Activated CD4-positive, alpha-beta T cell treated with anti-CD3 and anti-CD28 coated beads, Interleukin-2, amount 50 U/mL, for 4 hours (primary cell): ENCODE measurements at places on chromosomes 12 and 14.

DNA sequence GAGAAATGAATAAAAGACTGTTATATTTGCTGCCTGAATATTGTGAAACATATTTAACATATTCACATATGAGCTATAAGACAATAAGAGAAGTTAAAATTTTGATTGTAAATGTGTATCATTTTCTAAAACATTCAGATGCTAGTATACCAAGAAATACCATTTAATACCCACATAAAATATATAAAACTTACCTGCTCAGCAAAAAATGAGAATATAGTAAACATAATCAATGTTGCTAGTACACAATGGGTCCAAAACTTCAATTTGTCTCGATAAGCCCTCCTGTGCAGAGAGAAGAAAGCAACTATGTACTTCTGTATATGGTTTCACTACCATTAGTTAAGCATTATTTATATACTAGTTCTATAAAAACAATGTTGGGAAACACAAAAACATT lies 9.6 kb upstream of the SYCP3 start:
- no peak for DNase-seq

DNA sequence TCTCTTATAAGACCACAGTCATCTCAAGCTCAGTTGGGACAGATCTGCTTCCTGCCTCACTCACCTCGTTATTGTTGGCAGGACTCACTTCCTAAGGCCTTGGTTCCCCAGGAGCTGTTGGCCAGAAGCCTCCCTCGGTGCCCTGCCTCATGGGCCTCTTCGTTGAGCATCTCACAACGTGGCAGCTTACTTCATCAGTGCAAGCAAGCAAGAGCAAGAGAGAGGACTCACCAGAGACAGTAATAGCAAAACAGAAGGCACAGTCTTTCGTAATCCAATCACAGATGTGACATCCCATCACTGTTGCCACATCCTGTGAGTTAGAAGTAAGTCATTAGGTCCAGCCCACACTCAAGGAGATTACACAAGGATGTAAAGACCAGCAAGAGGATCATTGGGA lies 5.1 kb upstream of the NUMB start:
- no peak for DNase-seq

DNA sequence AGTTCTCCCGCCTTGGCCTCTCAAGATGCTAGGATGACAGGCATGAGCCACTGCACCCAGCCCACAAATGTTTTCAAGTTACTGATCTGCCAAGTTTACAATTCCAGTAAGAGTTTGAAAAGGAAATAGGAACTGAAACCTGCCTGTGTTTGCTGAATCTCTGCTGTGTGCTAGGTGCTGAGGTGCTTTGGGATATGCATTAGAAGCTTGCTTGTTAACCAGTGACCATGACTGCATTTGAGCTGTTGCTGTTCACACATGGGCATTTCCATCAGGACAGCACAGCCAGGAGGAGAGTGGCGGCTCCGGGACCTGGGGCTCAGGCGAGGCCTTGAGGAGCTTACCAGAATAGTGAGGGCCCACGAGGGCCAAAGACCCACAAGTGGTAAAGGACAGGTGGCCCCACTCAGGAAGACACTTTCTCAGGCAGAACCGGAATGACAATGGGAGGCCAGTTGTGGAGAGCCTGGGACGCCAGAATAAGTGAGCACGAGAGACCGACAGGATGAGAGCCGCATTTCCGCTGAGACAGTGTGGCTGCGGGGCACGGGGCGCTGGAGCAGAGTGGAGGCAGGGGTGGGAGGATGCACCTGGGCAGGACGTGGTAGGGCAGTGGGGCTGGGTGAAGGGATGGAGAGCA lies 54.5 kb upstream of the MMP17 start:
- no peak for DNase-seq

DNA sequence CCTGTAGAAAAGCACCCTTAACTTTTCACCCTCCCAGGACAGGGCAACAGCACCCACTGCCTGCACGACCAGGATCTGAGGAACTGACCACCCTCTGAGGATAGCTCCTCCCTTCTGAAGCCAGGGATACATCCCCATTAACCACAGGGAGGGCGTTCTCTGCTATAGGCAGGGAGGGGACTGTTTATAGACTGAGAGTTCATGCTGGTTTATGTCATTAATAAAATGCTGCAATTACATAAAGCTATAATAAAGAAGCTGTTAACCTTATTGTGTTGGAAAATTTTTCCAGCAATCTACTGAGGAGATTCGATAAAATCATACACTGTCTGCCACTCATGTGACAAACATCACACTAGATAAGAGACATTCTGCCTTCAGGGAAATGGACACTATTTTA lies 232.4 kb upstream of the SFSWAP start:
- no peak for DNase-seq

DNA sequence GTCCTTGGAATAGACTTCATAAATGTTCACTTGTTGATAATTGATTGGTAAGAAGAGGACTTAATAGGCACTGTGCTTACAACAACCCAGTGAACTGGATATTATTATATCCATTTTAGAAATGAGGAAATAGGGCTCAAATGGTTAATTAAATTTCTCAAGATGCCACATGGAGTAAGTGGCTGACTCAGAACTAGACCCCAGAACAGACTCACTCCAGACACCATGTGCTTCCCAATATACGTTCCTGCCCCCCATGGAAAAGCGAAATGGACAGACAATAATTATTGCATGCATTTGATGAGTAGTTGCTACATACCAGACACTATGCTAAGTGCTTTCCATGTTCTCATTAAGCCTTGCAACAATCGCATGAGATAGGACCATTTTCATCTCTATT lies 895 bp upstream of the ANKS1B start:
- no peak for DNase-seq

GRCh38 chr12:94730847-94731246 lies 80.5 kb upstream of the TMCC3 start:
- DNase-seq, result no peak

DNA sequence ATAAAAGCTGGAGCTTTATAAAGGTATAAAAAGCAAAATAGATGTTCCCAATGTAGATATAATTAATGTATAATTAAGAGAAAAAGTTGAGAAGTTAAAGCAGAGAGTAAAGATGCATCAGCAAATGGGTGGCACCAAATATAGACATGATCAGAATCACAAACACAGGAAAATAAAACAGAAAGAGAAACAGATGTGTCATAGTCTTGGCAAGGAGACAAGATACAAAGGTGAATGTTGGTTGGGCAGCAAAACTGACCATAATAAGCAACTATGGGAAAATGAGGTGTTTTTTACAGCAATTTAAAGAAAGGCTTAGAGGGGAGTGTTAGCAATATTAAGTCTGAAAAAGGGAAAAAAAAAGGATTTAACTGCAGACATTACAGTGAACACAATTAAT lies 135.4 kb upstream of the CLEC14A start:
- DNase-seq, result no peak

GRCh38 chr14:23938823-23939222 lies 14.7 kb upstream of the DHRS4 start:
- DNase-seq, result no peak

- no peak for DNase-seq
Measured at GRCh38 chr12:120247621-120248030, 17.9 kb downstream of the PXN start.

DNA sequence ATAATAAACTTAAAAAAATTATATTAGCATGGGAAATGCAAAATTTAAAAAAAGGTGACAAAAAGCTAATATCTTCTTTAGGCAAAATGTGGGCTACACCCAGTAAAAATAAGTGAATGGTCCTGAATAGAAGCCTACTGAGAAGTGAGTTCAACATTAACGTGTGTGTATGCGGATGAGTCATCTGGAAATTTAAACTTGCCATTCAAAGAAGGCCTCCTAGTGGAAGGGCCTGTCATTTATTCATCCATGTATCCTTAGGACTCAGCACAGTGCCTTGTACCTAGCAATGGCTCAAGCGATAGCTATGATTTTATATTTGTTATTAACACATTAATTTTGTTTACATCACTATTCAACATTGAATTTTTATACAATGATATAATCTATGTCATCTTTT lies 226.2 kb downstream of the NUBPL start:
- DNase-seq, result no peak

DNA sequence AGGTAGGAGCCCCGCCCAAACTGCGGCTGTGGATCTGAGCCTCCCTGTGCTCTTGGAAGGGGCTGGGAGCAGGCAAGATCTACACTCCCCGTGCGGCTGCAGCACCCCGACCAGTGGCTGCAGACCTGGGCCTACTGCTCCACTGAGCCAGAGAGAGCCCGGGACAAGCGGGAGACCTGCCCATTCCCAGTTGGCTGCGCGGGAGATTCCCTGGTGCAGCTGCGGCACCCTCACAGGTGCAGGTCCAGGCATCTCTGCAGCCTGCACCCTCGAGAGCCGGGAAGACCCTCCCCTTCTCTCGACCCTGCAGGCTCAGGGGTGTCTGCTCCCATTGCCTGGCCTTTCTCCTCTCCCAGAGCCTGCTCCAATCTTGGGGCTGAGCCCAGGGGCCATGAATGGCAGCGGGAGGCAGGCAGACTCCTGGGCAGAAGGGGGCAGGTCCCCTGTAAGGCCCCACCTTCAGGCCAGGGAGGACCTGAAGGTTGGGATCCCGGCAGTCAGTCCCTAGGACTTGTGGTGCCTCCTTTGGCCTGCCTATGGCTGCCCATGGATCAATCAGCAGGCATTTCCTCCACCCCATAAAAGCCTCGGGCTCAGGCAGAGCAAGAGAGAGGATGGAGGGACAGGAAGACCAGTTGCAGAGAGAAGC lies 8.8 kb upstream of the A2M start:
- DNase-seq, result no peak

- DNase-seq, result no peak
Measured at GRCh38 chr12:128637642-128638606, 185.8 kb downstream of the SLC15A4 start.

GRCh38 chr14:104956290-104956890 lies 21.8 kb downstream of the AHNAK2 start:
- DNase-seq, result no peak

DNA sequence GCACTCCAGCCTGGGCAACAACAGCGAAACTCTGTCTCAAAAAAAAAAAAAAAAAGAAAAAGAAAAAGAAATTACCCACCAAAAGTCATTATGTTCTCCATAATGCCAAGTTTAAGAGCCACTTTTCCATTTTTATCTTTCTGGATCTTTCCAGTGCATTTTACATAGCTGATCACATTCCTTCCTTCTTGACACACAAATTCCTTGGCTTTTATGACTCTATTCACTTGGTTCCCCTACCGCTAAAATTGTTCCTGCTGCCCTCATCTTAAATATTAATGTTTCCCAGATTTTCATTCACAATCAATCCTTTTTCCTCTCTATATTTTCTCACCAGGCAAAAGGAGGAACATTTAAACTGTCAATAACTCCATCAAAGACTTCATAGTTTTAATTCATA lies 20.2 kb downstream of the KLHL28 start:
- DNase-seq, result no peak

GRCh38 chr12:79452906-79453305 lies 237.9 kb downstream of the PAWR start:
- no peak for DNase-seq

- no peak for DNase-seq
Measured at GRCh38 chr12:124208489-124208888, 86.4 kb upstream of the RFLNA start.

DNA sequence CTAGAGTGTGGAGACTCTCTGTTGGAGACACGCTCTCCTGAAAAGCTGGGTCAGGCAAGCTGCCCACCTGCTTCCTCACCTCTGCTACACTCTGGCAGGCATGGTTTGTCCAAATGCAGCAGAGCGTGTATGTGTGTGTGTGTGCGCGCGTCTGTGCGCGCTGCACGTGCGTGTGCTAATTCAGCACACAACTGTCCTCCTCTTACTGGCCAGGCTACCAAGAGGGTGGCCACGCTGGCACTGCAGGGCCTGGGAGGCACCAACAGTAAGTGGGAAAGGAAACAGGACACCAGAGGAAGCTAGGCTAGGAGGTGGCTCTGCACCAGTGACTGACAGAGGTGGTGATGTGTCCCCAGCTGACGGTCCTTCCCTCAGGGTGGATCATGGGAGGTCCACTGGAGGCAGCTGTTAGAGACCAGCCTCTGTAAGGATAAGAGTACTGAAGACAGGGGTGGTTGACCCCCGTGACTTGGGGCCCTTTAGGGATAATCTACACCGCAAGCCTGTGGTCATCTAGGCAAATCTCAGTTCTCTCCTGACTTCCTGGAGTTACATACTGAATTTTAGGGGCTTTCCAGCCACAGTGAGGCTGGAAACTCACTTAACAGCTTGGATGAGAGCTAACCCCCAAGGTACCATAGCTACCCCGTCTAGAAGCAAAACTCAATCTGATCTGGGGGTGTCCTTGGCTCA lies 15.6 kb upstream of the TFCP2 start:
- no peak for DNase-seq

GRCh38 chr14:52464175-52464574 lies 88.1 kb downstream of the TXNDC16 start:
- DNase-seq, result no peak

GRCh38 chr12:4141348-4142270 lies 132.0 kb upstream of the CCND2 start:
- no peak for DNase-seq

DNA sequence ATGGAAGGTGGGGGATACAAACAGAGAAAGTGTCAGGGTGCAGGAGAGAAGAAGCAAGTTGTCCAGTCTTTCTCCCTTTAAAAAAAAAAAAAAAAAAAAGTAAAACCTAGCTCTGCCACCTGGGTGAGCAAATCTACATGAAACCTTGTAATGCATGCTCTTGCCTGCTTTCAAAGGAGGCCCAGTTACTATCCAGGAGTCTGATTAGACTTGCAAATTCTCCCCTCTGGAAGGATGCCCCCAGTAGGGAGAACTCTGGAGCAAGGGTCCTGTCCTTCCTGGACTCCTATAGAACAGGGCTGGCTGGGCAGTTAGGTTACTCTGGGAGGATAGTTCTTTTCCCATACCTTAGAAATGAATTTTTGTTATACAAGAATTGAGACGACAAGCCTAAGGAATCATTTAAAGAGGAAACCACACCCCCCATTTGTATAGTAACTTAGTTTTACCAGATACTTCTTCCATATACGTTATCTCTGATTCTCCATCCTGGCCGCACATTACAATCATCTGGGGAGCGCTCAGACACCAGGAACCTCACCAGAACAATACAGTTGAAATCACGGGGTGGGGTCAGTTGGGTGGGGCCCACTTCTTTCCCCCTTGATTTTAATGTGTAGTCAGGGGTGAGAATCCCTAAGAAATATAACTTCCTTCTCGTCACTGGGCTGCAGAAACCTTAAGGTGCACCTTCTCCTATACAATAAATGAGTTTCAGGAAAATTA lies 30.5 kb downstream of the RAB35 start:
- DNase-seq, result no peak

- no peak for DNase-seq
Measured at GRCh38 chr14:104099096-104100041, 13.9 kb downstream of the ASPG start.

- DNase-seq, result no peak
Measured at GRCh38 chr14:89246290-89246689, 170.7 kb downstream of the FOXN3 start.

DNA sequence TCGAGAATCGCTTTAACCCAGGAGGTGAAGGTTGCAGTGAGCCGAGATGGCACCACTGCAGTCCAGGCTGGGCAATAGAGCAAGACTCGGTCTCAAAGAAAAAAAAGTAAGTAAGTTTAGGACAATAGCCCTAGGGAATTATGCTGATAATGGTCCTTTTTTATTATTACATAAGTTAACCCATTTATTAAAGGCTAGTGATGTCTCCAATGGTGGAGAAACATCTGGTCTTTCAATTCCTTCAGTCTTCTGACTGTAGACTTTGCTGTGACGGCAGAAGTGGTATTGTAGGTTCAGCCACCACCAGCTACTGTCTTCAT lies 27.4 kb downstream of the DDX47 start:
- no peak for DNase-seq

- no peak for DNase-seq
Measured at GRCh38 chr12:113477842-113478215, 6.2 kb upstream of the LHX5 start.

- DNase-seq, result no peak
Measured at GRCh38 chr12:61646639-61647038, 613.6 kb upstream of the USP15 start.

GRCh38 chr12:76882367-76882766 lies 3.5 kb upstream of the CSRP2 start:
- DNase-seq, result no peak
